Stimulated activated CD4-positive, alpha-beta T cell treated with anti-CD3 and anti-CD28 coated beads, Interleukin-15, amount 100 ng/mL, for 1 hour (primary cell): ENCODE measurements at places on chromosomes 5 and 9.

DNA sequence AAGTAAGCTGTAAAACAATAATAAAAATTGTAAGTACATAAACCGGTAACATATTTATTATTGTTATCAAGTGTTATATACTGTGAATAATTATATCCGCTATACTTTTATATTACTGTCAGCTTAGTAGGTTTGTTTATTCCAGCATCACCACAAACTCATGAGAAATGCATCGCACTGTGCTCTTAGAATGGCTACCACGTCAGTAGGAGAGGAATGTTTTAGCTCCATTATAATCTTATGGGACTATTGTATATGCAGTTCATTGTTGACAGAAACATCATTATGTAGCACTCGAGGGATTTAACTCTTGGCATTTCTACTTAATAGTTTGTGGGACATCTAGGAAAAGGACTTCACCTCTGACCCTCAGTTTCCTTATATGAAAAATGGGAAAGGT, 16.4 kb downstream of the SLC12A2 start:
- no peak for DNase-seq

GRCh38 chr9:109975574-109976295, 195.7 kb downstream of the PALM2AKAP2 start:
- DNase-seq: no peak

DNA sequence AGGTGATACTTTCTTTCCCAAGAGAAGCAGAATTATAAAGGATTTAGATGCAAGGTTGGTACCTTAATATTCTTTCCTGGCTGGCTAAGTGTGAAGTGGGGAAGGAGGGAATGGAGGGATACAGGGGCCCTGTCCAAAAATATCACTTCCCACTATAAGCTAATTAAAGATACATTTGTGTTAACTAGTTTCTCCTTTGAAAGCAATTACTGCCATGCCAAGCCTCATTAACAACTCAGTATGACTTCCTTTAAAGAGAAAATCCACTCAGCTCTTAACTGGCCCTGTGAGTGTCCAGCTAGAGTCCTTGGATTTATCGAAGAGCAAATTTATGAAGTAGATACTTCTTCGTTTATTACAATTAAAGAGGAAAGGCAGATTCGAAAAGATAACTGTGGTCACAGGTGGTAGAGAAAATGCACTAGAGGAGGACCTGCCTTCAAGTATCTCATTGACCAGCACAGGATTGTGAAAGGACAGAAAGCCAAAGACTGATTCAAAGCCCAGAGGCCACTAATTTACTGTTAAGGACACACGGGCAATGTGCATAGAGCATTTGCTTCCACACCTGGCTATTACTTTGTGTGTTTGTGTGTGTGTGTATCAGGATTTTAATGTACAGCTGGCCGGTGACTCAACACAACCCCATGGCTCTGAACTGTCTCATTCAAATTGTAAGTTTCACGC, 11.2 kb upstream of the GLDC start:
- no peak for DNase-seq

DNA sequence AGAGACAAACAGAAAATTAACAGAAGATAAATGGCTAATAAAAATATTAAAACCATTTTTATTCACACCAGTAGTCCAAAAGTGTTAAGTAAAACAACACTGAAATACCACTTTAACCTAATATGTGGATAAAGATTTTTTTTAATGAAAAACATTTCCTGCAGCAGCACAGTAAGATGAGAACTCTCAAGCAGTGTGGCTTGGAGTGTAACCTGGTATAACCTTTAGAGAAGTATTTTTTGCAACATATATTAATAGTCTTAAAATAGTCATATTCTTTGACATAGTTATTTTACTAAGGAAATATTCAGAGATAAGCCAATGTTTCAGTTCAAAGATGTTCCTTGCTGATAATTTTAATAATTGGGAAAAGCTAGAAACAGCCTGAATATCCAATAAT, 644.4 kb downstream of the PDE4D start:
- no peak for DNase-seq

GRCh38 chr9:71647094-71647591, 121.2 kb downstream of the CEMIP2 start:
- DNase-seq: no peak

DNA sequence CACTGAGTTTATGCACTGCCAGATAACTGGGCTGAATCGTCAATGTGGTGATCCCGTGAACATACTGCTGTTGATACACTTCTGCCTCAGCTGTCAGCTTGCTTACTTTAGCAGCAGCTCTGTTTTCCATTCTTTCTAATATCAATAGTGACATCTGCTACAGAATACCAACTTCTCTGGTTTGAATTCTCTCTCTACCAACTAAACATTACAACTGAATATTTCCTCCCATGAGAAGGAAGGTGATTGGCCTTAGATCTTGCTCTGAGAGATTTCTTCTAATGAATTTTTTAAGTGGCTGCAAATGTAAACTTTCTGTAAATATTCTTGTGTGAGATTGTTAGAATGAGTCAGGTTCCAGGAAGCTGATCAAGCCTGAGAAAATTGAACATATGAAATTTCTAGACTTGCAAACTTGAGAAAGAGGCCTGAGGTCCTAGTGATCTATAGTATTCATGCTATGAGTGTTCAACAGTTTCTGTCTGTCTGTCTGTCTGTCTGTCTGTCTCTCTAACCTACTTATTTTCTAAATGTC, 205.5 kb upstream of the CDKN2B start:
- no peak for DNase-seq

GRCh38 chr9:121324755-121325154, 45.3 kb downstream of the STOM start:
- DNase-seq: no peak

DNA sequence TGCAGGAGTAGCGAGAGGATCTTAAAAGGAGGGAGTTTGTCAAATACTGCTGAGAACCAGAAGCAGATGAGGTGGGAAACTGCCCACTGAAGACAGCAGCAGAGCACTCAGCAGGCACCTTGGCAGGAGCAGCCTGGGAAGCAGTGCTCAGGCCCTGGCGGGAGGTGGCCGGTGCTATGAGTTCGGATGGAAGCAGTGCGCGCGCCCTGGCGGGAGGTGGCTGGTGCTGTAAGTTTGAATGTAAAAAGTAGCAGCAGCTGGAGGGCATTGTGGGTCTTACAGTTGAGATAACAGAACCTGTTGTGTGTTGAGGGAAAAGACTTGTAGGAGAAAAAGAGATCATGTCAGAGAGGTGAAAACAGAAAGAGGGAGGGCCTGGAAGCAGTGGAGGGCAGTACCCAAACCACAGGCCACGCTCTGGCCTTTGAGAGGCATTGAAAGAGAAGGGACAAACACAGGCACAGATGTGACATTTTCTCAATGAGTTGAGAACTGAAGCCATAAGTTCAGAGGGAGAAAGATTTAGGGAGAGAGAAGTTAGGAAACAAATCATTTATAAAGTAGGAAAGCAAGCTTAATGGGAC, 130.9 kb downstream of the ERCC6L2 start:
- DNase-seq: no peak

GRCh38 chr9:91915524-91916263, 34.3 kb downstream of the ROR2 start:
- no peak for DNase-seq

DNA sequence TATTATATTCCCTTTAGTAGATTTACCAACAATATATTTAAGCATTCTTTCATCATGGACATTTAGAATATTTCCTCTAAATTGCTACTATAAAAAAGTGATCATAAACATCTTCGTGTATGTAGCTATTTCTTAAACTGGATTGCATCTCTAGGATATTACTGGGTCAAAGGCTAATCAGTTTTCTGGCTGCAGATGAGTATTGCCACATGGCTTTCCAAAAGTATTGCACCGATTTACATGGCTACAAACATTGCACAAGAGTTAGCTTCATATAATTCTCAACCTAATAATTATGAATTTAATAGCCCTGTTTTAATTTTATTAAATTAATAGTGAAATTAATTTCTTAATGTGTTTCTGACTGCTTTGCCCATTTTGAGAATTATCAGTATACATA, 183.4 kb downstream of the DMRT2 start:
- no peak for DNase-seq

DNA sequence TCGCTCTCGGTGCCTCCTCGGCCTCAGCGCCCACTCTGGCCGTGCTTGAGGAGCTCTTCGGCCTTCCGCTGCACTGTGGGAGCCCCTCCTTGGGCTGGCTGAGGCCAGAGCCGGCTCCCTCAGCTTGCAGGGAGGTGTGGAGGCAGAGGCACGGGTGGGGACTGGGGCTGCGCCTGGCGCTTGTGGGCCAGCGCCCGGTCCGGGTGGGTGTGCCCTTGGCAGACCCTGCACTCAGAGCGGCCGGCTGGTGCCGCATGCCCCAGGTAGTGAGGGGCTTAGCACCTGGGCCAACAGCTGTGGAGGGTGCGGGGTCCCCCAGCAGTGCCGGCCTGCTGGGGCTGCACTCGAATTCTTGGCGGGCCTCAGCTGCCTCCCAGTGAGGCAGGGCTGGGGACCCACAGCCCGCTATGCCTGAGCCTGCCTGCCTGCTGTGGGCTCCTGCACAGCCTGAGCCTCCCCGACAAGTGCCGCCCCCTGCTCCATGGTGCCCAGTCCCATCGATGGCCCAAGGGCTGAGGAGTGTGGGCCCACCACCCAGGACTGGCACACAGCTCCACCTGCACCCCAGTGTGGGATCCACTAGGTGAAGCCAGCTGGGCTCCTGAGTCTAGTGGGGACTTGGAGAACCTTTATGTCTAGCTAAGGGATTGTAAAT, 2085.2 kb upstream of the ACO1 start:
- no peak for DNase-seq

DNA sequence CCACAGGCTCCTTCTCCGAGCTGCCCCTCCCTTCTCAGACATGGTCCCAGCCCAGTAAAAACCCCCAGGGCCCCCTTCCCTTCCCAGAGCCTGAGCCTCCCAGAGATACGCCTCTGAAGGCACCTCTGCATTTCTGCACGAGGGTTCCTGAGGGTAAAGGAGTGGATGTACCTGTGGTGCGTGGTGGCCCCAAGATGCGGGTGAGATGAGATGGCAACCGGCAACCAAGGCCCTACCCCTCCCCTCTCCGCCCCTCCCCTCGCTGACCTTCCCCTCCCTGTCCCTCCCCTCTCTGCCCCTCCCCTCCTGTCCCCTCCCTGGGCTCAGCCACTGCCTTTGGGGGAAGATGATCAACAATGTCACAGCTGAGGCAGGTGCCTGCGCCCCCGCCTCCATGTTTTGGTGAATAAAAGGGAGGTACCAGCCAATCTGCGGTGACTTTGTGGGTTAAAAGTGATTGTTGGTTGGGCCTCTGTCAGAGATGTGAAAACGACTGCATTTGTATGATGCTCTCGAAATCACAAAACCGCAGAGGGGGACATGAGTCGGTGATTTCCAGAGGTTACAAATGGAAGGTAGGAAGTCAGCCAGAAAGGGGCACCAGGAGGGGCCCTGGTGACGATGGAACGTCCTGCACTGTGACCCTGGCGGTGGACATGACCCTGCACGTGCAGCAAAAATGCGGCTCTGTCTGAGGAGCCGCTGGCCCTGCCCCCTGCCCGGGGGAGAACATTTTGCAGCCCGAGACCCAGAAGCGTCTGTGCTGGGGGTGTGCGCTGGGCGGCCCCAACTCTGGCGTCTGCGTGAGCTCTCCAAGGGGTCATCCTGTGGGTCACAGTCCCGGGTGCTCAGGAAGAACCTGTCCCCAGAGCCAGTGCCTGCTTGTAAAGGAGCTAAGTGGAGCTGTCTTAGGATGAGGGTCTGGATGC, 3.7 kb downstream of the LCN9 start:
- DNase-seq: no peak

GRCh38 chr5:318341-318897, 3.1 kb upstream of the AHRR start:
- DNase-seq: no peak

- DNase-seq: no peak
Observed at GRCh38 chr9:132993511-132993939, 15.0 kb downstream of the GFI1B start.

DNA sequence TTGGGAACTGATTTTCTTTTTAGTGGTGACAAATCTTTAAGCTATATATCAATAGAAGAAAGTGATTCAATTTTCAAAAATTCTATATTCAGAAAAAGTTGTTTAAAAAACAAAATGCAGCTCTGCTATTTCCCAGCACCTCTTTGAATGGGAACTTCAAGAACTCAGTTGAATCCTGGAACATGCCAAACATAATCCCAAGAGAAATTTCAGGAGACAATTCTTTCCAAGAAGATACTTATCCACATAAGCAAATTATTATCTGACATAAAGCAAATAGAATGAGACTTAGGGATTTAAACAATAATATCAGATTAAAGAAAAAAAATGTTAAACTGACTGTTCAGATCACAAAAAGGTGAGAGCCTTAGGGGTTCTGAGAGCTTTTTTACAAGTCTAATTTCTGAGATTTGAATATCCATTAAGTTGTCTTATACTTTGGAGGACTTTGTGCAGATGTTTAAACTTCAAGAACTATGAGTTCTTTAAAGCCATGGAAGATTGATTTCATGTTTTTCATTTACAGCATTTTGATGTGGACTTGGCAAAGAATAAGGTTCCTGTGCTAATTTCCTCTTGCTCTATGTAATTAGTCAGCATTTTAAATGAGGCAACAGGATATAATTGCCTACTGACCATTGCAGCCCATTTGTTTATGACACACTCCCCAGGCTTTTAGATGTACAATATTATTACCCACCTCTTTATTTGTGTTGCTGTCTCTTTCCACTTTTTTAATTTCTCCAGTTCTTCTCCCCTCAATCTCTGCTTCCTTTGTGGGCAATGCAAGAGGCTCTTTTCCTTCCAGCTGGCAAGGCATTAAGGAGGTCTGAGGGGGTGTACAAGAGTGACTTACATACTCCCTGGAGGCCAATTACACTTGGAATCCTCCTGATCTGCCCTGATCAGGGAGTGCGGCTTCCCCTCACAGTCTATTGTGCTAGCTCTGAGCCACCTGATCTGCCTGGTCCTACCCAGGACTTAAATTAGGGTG, 419.1 kb downstream of the NR2F1-AS1 start:
- DNase-seq: no peak
